ENCODE measurements at places on chromosomes 5 and 9.

GRCh38 chr5:71631070-71631469 lies 43.9 kb downstream of the MCCC2 start:
- DNase-seq: no peak

DNA sequence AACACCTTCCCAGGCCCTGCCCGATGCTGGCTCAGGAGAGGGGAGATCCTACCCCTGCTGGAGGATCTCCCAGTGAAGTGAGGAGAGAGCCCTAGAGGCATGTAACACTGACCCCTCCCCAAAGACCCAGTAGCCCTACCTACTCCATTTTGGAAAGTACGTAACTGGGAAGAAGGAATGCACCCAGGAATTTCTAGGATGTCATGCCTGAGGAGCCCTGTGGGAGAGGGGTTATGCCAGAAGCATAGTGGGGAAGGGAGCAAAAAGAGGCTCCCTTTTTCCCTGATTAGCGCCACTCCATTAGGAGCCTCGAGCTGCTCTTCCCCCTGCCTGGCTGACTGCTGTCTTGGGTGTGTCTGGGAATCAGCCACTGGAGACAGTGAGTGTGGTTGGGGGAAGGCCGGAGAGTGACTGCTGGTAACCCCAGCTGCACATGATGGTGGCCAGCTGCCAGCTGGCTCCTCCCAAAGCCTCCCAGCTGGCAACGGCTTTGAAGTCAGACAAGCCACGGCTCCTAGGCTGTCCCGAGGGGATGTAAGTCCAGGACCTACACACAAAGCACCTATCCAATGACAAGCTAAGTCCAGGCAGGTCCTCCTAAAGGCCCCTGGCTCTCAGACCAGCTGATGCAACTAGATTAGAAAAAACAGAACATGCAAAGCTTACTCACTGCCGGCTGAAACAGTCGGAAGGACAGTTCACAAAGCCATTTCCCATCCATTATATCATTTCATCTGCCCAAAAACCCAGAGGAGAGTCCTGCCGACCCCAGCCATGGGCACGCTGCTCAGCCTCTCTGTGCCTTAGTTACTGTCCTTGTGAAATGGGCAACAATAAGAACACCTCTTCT lies 136.5 kb upstream of the ABCA1 start:
- peak; percentile 18 for DNase-seq

- DNase-seq: no peak
Observed at GRCh38 chr5:159800131-159800840, 116.0 kb upstream of the ADRA1B start.

GRCh38 chr9:98589102-98589501 lies 119.6 kb downstream of the GABBR2 start:
- no peak for DNase-seq

- DNase-seq: no peak
Observed at GRCh38 chr9:87549791-87550190, 52.1 kb downstream of the DAPK1 start.

DNA sequence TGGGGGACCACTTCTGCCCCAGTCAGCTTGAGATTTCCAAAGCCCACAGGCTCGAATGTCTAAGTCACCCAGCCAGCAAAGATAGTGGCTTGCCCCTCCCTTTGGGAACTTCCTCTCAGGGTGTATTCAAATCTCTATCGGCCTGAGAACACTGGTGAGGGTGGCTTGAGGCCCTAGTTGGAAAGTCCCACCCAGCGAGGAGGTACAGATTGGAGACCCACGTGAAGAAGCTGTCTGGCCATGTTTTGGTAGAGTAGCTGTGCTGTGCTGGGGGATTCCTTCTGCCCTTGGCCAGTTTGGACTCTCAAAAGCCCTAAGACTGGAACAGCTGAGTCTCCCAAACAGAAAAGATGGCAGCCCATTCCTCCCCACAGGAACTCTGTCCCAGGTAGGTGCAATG lies 172.7 kb upstream of the RIOK2 start:
- no peak for DNase-seq

DNA sequence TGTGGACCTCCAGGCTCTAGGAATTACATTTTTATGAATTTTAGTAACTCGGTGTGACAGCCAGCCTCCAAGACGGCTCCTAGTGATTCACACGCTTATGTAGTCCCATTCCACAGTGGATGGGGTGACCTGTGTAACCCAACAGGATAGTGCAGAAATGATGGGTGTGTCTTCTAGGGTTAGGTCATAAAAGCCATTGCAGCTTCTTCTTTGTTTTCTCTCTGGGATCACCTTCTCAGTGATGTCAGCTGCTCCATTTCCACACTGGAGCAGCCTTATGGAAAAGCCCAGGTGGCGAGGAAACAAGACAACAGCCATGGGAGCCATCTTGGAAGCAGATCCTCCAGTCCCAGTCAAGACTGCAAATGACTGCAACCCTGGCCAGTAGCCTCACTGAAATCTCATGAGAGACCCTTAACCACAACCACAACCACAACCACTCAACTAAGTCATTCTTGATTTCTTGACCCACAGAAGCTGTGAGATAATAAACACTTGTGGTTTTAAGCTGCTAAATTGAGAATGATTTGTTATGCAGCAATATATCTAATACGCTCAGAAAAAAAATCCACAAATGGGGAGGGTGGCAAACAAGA lies 5.1 kb upstream of the GNPDA1 start:
- no peak for DNase-seq

- no peak for DNase-seq
Observed at GRCh38 chr5:133284306-133284705, 232.5 kb downstream of the HSPA4 start.

- no peak for DNase-seq
Observed at GRCh38 chr9:16290169-16290568, 580.3 kb downstream of the BNC2 start.

- no peak for DNase-seq
Observed at GRCh38 chr5:149324641-149325040, 20.7 kb upstream of the GRPEL2 start.

- DNase-seq: no peak
Observed at GRCh38 chr9:120442308-120442995, 137.5 kb downstream of the CDK5RAP2 start.

DNA sequence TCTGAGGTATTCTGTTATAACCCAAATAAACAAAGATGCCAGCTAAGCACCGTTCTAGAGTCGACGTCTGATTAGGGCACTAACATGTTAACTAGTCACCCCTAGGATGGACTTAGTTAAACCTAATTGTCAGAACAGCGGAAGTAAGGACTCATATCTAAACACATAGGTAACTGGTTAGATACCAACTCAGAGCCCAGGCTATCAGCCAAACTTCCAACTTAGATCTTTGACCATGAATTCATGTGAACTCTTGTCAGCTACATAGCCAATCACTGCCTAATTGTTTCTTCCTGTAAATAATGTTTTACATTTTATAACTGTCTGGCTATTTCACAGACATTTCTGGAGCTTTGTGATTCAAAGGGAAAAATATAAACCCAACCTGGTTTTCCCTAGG lies 84.3 kb upstream of the DHFR start:
- DNase-seq: no peak

DNA sequence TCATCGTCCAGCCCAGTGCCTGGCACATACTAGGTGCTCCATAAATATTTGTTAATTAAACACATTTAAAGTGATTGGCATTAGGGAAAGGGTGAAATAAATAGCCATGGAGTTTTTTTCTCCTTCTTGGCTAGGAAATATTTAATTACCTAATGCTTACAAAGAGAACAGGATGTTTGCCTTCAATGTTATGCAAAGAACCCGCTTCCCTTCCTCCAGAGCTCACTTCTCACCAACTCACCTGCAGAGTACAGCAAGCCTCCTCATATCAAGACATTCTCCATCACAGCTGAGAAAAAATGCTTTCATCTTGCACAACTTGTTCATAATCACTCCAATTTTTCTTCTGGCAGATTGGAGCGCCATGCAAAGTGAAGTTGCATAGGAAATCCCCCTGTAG lies 161.7 kb upstream of the STK32A start:
- no peak for DNase-seq

DNA sequence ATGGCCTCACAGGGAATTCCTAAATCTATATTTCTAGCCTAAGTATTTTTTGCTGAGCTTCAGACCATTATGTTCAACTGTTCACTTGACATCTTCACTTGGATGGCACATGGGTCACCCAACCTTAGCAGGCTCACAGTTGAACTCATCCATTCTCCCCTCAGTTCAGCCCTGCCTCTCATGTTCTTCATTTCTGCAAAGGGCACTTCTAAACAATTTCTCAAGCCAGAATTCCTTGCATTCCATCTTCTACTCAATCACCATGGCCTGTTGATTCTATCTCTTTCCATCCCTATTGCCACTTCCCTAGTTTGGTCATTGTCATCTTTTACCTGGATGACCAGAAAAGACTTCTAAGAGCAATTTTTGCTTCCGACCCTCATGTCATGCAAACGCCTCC lies 7.3 kb upstream of the RGS3 start:
- DNase-seq: no peak

DNA sequence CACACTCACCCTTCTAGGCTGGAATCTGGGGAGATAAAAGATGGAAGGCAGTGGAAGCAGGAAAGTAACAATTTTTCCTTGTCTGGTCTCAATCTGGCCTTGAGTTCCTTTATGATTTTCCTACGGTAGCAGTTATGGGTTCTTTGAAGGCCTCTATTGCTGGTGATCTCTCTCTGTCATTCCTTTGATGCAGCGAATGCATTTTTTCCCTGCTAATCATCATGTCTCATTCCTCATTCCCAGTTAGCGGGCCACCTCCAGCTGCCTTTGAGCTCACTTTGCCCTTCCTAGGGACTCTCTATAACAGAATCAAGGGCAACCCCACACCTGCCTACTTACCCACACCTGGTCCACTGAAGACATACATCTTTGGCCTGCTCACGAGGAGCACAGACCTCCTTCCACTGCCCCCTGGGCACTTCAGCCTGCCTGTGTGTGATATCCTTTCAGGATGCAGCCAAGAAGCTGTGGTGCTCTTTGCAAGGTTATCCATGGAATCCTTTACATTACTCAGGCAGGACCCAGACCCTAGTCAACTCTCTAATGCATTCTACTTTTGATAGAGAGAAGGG lies 191.7 kb downstream of the DRD1 start:
- DNase-seq: no peak

DNA sequence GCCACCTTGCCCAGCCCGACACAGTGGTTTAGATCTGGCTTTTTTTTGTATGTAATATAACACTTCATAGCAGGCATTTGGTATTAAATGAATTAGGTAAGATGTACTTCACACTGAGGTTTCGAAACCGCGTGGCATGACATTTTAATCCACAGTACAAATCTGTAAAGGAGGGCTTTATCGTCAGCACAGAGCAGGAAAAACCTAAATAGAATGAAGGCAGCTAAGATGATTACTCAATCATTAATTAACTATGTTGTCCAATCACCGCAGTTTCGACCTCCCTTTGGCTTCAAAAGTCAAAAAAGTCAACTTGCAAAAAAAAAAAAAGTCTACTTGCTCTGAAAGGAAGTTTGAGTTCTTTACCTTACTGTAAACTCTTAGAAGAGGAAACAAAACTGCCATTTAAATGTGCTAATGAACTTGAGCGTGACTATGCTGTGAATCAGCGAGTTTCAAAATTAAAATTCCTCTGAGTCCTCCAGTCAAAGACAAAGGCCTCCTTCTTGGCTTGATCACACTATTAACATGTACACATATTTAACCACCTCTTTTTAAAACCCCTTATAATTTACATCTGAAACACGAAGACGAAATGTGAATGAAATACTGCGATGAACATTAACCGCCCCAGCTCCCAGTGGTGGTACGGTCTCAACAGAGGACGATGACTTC lies 698 bp upstream of the SEC24A start:
- no peak for DNase-seq

GRCh38 chr9:19032406-19032805 lies 603 bp downstream of the SAXO1 start:
- no peak for DNase-seq

- DNase-seq: no peak
Observed at GRCh38 chr9:130917168-130917960, 20.8 kb upstream of the QRFP start.

Data from WTC11 (cell line).